ENCODE measurements at places on chromosomes 12 and 14. TPM values are rescaled to one million over a fixed set of nuclear protein-coding genes. Genes with fewer than 3 reads are reported as not detected.

- no peaks in the 10 kb centered on the region for H3K4me1 ChIP-seq
- H3K4me3 ChIP-seq: no peak overlapping the region
- DNase-seq: no peak
- H3K27me3 ChIP-seq: no peaks in the 10 kb centered on the region
- no peak overlapping the region for H3K27ac ChIP-seq
Measured at GRCh38 chr12:79615596-79616560, 74.9 kb downstream of the PAWR start.

DNA sequence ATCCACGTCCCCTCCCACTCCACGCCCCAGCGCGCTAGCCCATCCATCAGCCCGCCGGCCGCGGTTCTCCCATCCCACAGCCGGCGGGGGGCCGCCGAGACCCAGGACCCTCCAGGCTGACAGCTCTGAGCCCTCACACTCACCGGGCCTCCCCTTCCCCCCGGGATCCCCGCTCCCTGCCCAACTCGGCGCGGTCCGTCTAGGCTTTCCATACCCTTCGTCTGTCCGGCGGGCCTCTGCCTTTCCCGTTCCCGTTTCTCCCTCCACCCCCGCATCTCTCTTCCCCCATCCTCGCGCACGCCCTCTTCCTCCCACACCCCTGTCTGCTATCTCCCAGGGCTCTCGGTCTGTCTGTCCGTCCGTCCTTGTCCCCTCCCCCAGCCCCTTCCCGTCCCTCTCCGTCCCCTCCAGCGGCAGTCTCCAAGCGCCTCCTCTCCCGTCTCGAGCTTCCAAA lies 726 bp downstream of the ZFHX2 start:
- H3K4me3 ChIP-seq: peak overlapping the region; percentile 90
- H3K36me3 ChIP-seq: no peaks in the 10 kb centered on the region
- H3K4me1 ChIP-seq: peaks cover 3% of the 10 kb centered on the region
- H3K27ac ChIP-seq: no peak overlapping the region

DNA sequence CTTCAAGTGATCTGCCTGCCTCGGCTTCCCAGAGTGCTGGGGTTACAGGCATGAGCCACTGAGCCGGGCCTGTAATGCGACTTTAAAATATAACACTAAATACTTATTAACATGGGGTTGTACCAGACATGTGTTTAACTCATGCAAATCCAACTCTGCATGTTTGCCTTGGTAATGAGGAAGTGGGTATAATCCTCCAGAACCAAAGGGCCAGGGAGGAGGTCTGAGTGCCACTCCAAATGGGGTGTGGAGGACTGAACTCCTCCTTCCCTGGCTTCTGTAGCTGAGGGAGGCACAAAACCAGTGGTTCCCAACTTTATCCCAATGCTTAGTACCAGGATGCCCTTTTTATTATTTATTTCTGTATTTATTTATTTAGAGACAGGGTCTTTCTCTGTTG lies 61.6 kb upstream of the MED13L start:
- no peaks in the 10 kb centered on the region for H3K27me3 ChIP-seq
- DNase-seq: no peak
- no peak overlapping the region for H3K4me3 ChIP-seq
- H3K4me1 ChIP-seq: no peaks in the 10 kb centered on the region

The GEMIN2 gene
- polyA plus RNA-seq: 10.5 TPM

DNA sequence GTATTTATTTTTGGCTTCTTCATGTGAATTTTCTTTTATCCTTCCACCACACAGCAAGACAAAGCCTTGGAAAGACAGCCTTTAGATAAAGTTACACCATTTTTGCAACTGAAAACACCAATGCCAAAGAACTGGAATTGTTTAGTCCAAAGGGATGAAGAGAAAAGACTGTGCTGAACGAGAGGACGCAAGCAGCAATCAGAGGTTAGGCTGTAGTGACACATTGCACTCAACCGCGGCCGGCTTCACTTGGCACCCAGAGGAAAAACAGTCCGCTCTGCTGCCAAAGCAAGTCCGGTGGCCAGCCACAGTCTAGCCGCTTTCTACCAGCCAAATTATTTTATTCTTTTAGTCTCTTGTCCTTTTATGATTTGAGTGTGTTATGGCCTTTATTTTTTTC lies 49.1 kb upstream of the KCNJ8 start:
- no peak overlapping the region for H3K4me3 ChIP-seq
- no peaks in the 10 kb centered on the region for H3K4me1 ChIP-seq
- DNase-seq: no peak
- no peak overlapping the region for H3K27ac ChIP-seq
- no peaks in the 10 kb centered on the region for H3K36me3 ChIP-seq

- no peak overlapping the region for H3K4me3 ChIP-seq
- H3K4me1 ChIP-seq: peaks cover 43% of the 10 kb centered on the region
- no peak for DNase-seq
- no peaks in the 10 kb centered on the region for H3K27me3 ChIP-seq
- peaks cover 21% of the 10 kb centered on the region for H3K36me3 ChIP-seq
- H3K27ac ChIP-seq: no peak overlapping the region
Measured at GRCh38 chr12:123035841-123036240, 55.4 kb downstream of the ARL6IP4 start.

The FAM181A gene
- polyA plus RNA-seq: not detected

- H3K27me3 ChIP-seq: no peaks in the 10 kb centered on the region
- H3K36me3 ChIP-seq: peaks cover 66% of the 10 kb centered on the region
- H3K27ac ChIP-seq: no peak overlapping the region
- DNase-seq: no peak
- H3K4me1 ChIP-seq: no peaks in the 10 kb centered on the region
Measured at GRCh38 chr12:109191621-109192250, 75.3 kb downstream of the ACACB start.

GRCh38 chr12:90827567-90827966 lies 127.4 kb downstream of the CCER1 start:
- H3K36me3 ChIP-seq: no peaks in the 10 kb centered on the region
- H3K27ac ChIP-seq: no peak overlapping the region
- no peaks in the 10 kb centered on the region for H3K27me3 ChIP-seq
- no peak for DNase-seq
- H3K4me3 ChIP-seq: no peak overlapping the region

DNA sequence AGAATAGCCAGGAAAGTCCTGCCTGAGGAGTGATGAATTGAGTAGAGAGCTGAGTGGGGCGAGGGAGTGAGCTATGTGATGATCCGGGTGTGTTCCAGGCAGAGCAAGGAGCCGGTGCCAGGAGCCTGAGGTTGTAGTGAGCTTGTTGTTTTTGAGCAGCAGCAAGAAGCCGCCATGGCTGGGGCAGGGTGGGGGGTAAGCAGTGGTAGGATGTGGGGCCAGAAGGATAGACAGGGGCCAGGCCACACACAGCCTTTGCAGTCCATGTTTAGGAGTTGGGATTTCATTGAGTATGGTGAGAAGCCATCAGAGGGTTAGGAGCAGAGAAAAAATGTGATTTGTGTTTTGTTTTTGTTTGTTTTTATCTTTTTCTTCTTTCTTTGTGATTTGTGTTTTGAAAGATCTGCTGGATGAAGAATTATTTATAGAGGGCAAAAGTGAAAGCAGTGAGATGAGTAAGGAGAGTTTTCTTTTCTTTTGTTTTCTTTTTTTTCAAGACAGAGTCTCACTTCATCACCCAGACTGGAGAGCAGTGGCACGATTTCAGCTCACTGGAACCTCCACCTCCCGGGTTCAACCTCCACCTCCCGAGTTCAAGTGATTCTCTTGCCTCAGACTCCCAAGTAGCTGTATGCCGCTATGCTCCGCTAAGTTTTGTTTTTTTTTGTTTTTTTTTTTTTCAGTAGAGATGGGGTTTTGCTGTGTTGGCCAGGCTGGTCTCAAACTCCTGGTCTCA lies 92.3 kb upstream of the BCAT1 start:
- no peak overlapping the region for H3K4me3 ChIP-seq
- no peaks in the 10 kb centered on the region for H3K27me3 ChIP-seq
- H3K4me1 ChIP-seq: no peaks in the 10 kb centered on the region
- no peak overlapping the region for H3K27ac ChIP-seq
- no peaks in the 10 kb centered on the region for H3K36me3 ChIP-seq

DNA sequence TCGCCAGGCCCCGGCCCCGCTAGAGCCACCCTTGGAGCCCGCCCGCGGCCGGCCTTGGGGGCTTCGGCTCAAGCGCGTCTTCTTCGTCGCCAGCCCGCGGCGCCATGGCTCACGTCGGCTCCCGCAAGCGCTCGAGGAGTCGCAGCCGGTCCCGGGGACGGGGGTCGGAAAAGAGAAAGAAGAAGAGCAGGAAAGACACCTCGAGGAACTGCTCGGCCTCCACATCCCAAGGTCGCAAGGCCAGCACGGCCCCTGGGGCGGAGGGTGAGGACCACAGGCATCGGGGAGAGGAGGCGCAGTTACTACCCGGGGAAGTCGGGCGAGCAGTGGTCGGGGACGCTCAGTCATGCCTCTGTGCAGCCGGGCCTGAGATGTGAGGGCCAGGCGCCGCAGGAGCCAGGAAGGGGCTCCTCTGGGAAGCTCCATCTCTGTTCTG lies 573 bp downstream of the ARL6IP4 start:
- H3K27me3 ChIP-seq: no peaks in the 10 kb centered on the region
- DNase-seq: no peak
- H3K4me1 ChIP-seq: peaks cover 23% of the 10 kb centered on the region
- no peaks in the 10 kb centered on the region for H3K36me3 ChIP-seq

The ENDOU gene
- not detected for polyA plus RNA-seq

- no peak overlapping the region for H3K4me3 ChIP-seq
- DNase-seq: no peak
- no peaks in the 10 kb centered on the region for H3K4me1 ChIP-seq
- peaks cover 31% of the 10 kb centered on the region for H3K36me3 ChIP-seq
Measured at GRCh38 chr12:40002178-40003169, 103.4 kb downstream of the SLC2A13 start.

DNA sequence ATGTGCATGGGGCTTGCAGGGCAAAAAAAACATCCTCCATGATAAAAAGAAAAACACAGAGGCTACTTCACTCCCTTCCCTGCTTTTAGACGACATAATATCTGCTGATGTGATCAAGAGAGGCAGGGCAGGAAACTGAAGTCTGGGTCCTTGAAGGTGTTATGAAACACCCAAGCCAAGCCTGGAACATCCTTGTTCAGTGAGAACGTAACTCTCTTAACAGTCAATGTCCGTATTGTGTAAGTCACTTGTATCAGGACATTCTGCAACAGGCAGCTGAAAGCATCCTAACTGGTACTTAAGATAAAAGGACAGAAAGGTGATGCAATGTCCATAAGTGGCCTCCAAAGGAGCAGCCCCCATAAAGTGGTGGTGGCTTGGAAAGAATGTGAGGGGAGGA lies 20.0 kb downstream of the KCNK10 start:
- H3K36me3 ChIP-seq: no peaks in the 10 kb centered on the region
- no peak for DNase-seq
- peaks cover 23% of the 10 kb centered on the region for H3K27me3 ChIP-seq

The IL22 gene
- not detected for polyA plus RNA-seq

DNA sequence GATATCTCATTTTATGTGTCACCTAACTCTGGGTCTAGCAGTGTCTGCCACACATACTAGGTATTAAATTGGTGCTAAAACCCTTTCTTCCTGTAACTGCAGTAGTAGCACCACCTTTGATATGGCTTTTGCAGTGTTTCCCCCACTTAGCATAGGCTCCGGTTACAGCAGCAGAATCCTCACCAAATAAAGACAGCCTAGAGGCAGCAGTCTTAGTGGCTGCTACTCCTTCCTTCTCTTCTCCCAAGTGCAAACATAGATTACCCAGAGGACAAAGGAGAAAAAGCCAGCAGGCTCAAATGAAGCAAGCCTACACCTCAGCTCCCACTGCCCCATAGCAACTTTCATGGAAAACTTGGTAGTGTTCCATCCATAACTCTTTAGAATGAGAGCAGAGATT lies 30.1 kb upstream of the ABCC9 start:
- H3K4me1 ChIP-seq: no peaks in the 10 kb centered on the region
- H3K27me3 ChIP-seq: no peaks in the 10 kb centered on the region
- no peak overlapping the region for H3K4me3 ChIP-seq
- H3K36me3 ChIP-seq: no peaks in the 10 kb centered on the region
- H3K27ac ChIP-seq: no peak overlapping the region

- DNase-seq: no peak
- H3K27me3 ChIP-seq: no peaks in the 10 kb centered on the region
- H3K27ac ChIP-seq: no peak overlapping the region
- no peak overlapping the region for H3K4me3 ChIP-seq
Measured at GRCh38 chr12:68428724-68429501, 96.8 kb upstream of the MDM1 start.

DNA sequence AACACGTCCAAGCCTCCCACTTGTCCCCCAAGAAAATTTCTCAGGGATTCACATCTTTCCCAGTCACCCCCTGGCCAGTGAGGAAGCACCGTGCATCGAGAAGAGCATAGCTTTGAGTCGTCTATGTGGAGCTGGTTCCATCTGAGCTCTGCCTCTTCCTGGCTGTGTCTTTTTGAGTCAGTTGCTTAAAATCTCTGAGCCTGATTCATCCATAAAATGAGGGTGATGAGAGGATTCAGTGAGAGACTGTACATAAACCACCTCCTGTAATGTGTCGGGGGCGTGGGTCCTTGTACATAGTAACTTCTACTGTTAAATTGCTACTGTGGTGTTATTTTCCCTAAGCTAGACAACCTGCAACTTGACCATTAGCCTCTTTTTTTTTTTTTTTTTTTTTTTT lies 13.8 kb downstream of the CD9 start:
- H3K36me3 ChIP-seq: no peaks in the 10 kb centered on the region
- H3K27me3 ChIP-seq: no peaks in the 10 kb centered on the region
- no peak overlapping the region for H3K27ac ChIP-seq
- no peak overlapping the region for H3K4me3 ChIP-seq
- peaks cover 33% of the 10 kb centered on the region for H3K4me1 ChIP-seq

DNA sequence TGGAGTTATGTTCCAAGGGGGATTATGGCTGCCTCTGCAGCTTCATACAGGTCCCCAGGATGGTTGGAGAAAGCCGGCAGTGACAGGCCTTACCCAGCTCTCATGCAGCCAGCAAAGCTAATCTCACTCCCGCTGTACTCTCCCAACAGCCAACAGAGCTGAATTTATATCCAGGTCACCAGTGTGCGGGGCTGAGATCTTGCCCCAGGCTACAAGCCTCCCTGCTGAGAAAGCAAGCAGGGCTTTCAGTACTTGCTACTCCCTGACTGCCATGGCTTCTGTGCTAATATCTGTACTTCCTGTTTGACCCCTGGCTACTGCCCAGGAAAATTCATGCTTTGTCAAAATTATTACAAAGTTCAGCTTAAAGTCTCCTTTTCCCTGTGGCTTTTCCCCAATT lies 92.9 kb downstream of the ATP23 start:
- peaks cover 5% of the 10 kb centered on the region for H3K36me3 ChIP-seq
- no peak overlapping the region for H3K4me3 ChIP-seq
- peaks cover 2% of the 10 kb centered on the region for H3K27me3 ChIP-seq
- H3K4me1 ChIP-seq: no peaks in the 10 kb centered on the region

The SLC5A8 gene
- polyA plus RNA-seq: not detected

GRCh38 chr14:55730592-55731310 lies 150.7 kb downstream of the KTN1 start:
- peaks cover 5% of the 10 kb centered on the region for H3K27me3 ChIP-seq
- no peaks in the 10 kb centered on the region for H3K36me3 ChIP-seq
- H3K27ac ChIP-seq: no peak overlapping the region
- H3K4me1 ChIP-seq: no peaks in the 10 kb centered on the region
- DNase-seq: no peak

The PRB2 gene
- polyA plus RNA-seq: not detected

The ATL1 gene
- polyA plus RNA-seq: 7.1 TPM

- H3K27ac ChIP-seq: no peak overlapping the region
- no peak for DNase-seq
- no peak overlapping the region for H3K4me3 ChIP-seq
- no peaks in the 10 kb centered on the region for H3K36me3 ChIP-seq
- no peaks in the 10 kb centered on the region for H3K4me1 ChIP-seq
Measured at GRCh38 chr12:99257672-99258071, 389.9 kb upstream of the GARIN6 start.

- peak overlapping the region; percentile 87 for H3K27ac ChIP-seq
- no peaks in the 10 kb centered on the region for H3K27me3 ChIP-seq
- H3K4me1 ChIP-seq: peaks cover 32% of the 10 kb centered on the region
- peaks cover 12% of the 10 kb centered on the region for H3K36me3 ChIP-seq
Measured at GRCh38 chr12:27779416-27779919, 565 bp upstream of the KLHL42 start.

The NPFF gene
- not detected for polyA plus RNA-seq

All from naive thymus-derived CD8-positive, alpha-beta T cell (primary cell).